ENCODE measurements at places on chromosomes 16 and 17. TPM values are rescaled to one million over a fixed set of nuclear protein-coding genes. Genes with fewer than 3 reads are reported as not detected.

DNA sequence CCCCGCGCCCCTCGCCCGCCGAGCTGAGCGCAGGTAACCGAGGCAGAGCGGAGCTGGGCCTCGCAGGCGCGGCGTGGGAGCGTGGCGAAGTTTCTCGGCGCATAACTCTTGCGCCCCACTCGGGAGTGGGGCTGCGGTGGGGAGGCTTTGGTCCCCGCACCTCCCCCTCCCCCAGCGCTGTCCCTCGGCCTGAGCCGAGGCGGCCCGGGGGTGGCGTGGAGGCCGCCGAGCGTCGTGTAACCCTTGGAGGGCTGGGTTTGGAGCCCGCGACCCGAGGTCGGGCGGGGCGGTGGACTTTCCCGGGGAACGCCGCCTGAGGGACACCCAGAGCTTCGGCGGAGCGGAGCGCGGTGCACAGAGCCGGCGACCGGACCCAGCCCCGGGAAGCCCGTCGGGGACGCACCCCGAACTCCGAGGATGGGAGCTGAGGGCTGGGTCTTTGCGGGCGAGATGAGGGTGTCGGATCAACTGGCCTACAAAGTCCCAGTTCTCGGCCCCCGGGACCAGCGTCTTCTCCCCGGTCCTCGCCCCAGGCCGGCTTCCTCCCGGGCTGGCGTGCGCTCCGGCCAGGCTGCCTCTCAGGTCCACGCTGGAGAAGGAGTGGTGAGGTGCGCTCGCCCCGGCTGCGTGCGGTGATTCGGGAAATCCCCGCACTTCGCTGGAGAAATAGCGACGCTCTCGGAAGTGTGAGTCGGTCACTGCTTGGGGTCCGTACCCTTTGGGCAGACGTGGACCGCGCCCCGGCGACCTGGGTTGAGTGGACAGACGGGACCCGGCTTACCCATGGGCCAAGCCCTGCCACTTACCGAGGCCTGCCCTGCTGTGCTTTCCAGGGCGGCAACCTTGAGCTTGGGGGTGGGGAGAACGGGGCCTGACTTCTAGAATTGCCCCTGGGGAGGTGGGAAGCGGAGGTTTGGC is 168.4 kb downstream of the RAB11FIP4 start:
- H3K27me3 ChIP-seq, result no peaks in the 10 kb centered on the region
- peak; percentile 62 for DNase-seq
- H3K4me3 ChIP-seq, result peak overlapping the region; percentile 97
- H3K27ac ChIP-seq, result peak overlapping the region; percentile 96

Gene CHD9NB
- total RNA-seq, result 2.3 TPM

DNA sequence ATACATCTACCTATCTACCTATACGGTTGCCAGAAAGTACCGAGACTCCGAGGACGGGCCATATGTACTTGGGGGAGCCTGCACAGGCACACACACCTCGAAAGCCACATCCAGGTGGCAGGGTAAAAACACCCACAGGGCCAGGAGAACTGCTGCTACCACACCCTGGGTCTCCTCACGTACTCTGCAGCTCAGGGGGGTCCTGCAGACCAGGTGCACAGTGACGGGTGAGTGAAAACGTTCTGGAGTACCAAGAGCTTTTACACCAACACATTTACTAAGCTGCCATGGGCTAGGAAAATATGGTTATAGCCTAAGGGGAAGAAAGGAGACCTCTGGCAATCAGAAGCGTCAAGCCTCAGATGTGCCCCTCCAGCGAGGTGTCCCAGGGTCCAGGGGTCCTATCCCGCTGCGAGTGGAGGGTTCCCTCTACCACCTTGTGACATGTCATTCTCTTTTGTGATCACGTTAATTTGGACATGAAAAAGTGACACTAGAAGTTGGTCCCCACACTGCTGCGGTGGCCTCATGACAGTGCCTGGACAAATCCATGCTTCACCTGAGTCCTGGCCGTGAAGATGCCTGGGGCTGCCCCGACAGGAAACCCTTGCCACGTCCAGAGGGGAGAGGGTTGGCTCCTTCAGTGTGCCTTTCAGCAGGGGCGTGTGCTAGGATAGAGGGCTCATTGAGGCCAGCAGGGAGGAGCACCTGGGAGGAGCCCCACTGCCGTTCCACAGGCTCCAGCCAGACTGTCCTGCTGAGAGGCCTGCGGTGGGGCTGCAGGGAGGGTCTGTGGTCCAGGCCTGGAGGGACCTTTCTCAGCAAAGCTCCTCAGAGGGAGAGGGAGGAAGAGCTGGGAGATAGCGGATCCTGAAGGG is 1.8 kb downstream of the CANT1 start:
- H3K27ac ChIP-seq, result no peak overlapping the region
- no peak overlapping the region for H3K4me3 ChIP-seq
- peaks cover 4% of the 10 kb centered on the region for H3K4me1 ChIP-seq
- H3K27me3 ChIP-seq, result no peaks in the 10 kb centered on the region
- no peaks in the 10 kb centered on the region for H3K36me3 ChIP-seq

Gene CDH3
- 0.81 TPM for total RNA-seq

DNA sequence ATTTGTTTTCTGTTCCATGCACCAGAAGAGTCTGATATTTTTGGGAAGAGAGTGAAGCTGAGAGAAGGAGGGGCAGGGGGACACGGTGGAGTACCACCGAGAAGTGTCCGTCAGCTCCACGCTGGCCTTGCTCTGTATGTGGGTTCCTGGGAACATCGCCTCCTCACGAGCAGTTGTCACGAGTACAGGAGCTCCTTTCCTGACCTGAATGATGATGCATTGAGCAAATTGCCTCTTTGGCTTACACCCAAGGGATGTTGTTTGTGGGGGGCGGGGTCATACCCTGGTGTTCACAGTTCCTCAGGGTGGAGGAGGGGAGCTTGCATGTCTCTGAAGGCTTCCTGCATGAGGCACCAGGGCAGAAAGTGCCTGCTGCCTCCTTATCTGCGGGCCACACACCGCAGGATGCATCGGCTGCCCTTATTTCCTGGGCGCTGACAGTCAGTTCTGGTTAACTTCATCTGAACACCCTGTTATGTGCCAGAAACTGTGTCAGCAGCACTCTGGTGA is 36.2 kb downstream of the RGS9 start:
- no peaks in the 10 kb centered on the region for H3K36me3 ChIP-seq
- no peak overlapping the region for H3K27ac ChIP-seq
- no peak for DNase-seq
- H3K27me3 ChIP-seq, result no peaks in the 10 kb centered on the region
- H3K4me1 ChIP-seq, result no peaks in the 10 kb centered on the region

GRCh38 chr16:66576296-66576695 is 3.0 kb upstream of the CMTM2 start:
- H3K27ac ChIP-seq, result no peak overlapping the region
- no peak for DNase-seq
- peaks cover 4% of the 10 kb centered on the region for H3K4me1 ChIP-seq
- no peak overlapping the region for H3K4me3 ChIP-seq

Gene TEX19
- total RNA-seq, result not detected

Gene COL1A1
- total RNA-seq, result 400 TPM

DNA sequence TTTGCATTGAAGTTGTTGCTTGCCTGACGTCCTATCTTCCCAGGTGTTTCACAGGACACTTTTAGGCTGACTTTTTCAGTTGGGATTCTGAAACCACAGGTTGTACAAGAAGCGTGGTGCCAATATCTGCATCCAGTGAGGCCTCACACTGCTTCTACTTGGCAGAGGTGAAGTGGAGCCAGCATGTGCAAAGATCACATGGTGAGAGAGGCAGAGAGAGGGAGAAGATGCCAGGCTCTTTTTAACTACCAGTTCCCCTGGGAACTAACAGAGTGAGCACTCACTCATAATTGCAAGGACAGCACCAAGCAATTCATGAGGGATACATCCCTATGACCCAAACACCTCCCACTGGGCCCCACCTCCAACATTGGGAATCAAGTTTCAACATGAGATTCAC is 5.8 kb upstream of the ABCA6 start:
- no peaks in the 10 kb centered on the region for H3K27me3 ChIP-seq
- no peak overlapping the region for H3K4me3 ChIP-seq
- no peaks in the 10 kb centered on the region for H3K36me3 ChIP-seq
- no peaks in the 10 kb centered on the region for H3K4me1 ChIP-seq
- DNase-seq, result no peak

Gene ZNF598
- total RNA-seq, result 31.0 TPM

DNA sequence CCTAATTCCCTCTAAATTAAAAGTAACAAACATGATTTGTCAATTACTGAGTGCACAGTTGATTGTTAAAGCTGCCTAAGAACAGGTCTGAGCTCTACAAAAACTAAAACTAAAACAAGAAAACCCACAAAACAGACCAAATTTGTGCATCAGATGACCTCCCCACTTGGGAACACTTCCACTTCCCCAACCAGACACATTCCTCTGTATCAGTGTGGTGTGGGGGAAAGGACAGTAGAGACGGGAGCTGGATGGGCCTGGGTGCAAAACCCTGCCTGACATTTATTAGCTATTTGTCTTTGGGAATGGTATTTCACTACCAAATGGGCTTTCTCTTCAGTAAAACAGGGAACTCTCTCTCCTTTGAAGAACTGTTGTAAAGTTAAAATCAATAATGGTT is 29.8 kb downstream of the STAT3 start:
- H3K27me3 ChIP-seq, result no peaks in the 10 kb centered on the region
- no peak overlapping the region for H3K4me3 ChIP-seq
- H3K27ac ChIP-seq, result no peak overlapping the region
- DNase-seq, result no peak

Gene SLC16A11
- total RNA-seq, result 1.3 TPM

DNA sequence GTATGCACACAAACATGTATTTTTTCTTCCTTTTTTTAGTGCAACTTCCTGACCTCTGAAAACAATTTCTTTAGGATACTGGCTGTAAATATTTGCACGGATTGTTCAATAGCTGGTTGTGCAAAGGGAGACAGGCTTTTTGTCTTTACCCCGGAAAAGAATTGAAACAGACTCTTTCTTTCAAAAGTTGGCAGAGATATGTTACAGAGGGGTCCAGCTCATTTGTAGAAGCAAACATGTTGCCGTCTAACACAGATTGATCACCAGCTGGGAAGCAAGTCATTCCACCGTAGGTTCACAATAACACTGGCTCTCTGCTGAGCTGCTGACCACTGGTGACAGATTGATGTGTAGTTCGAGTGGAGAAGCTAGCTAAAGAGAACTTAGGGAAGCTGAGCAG is 130.9 kb downstream of the STX8 start:
- no peak overlapping the region for H3K4me3 ChIP-seq
- no peaks in the 10 kb centered on the region for H3K4me1 ChIP-seq
- H3K27me3 ChIP-seq, result no peaks in the 10 kb centered on the region
- DNase-seq, result no peak
- H3K27ac ChIP-seq, result no peak overlapping the region

- H3K36me3 ChIP-seq, result peaks cover 2% of the 10 kb centered on the region
- no peak overlapping the region for H3K4me3 ChIP-seq
- DNase-seq, result no peak
Observed at GRCh38 chr16:53936529-53936928, 232.6 kb downstream of the FTO start.

Gene ZG16B
- not detected for total RNA-seq

- no peak overlapping the region for H3K27ac ChIP-seq
- H3K4me1 ChIP-seq, result no peaks in the 10 kb centered on the region
- H3K4me3 ChIP-seq, result no peak overlapping the region
- no peaks in the 10 kb centered on the region for H3K36me3 ChIP-seq
- H3K27me3 ChIP-seq, result no peaks in the 10 kb centered on the region
- DNase-seq, result peak; percentile 71
Observed at GRCh38 chr17:903691-904481, 75.7 kb downstream of the NXN start.

GRCh38 chr17:77923776-77924513 is 34.6 kb upstream of the TNRC6C start:
- no peak for DNase-seq
- no peaks in the 10 kb centered on the region for H3K4me1 ChIP-seq
- no peaks in the 10 kb centered on the region for H3K36me3 ChIP-seq
- no peaks in the 10 kb centered on the region for H3K27me3 ChIP-seq
- H3K27ac ChIP-seq, result no peak overlapping the region

Gene CYTH1
- 45.0 TPM for total RNA-seq

DNA sequence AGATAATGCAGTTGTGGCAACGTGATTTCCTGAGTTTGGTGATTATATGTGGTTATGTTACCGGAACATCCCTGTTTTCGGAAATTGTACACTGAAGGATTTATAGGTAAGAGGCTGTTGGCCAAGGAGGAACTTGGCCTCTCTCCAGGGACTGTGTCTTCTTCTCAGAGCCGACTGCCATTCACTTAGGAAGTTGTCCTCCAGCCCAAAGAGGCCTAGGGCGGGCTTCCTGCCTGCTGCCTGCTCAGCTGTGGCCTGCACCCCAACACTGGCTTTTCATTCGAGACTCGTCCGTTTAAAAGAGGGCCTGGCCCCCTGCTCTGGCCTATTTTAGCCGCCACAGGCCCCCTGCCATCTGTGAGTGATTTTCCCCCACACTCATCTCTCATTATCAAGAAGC is 64.3 kb downstream of the ZDHHC7 start:
- H3K4me3 ChIP-seq, result no peak overlapping the region
- no peaks in the 10 kb centered on the region for H3K4me1 ChIP-seq
- no peak overlapping the region for H3K27ac ChIP-seq
- no peaks in the 10 kb centered on the region for H3K27me3 ChIP-seq

DNA sequence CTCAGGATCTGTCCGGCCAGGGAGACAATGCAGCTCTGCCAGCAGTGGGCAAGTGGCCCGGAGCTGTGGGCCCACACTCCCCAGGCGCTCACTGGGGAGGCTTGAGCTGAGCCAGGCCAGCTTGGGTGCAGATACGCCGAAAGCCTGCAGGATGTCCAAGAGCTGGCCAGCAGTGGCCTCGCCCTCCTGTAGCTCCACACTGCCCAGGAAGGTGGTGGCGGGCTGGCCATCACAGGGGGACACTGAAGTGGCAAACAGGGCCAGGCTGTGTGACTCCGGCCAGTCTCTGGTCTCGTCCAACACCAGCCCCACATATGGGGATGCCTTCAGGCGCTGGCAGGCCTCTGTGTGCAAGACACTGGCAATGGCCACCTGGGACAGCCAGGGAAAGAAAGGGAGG is 9.6 kb downstream of the C17orf113 start:
- no peak overlapping the region for H3K4me3 ChIP-seq
- DNase-seq, result no peak
- H3K27me3 ChIP-seq, result no peaks in the 10 kb centered on the region
- H3K4me1 ChIP-seq, result no peaks in the 10 kb centered on the region
- no peak overlapping the region for H3K27ac ChIP-seq

Gene CLDN7
- 3.3 TPM for total RNA-seq

DNA sequence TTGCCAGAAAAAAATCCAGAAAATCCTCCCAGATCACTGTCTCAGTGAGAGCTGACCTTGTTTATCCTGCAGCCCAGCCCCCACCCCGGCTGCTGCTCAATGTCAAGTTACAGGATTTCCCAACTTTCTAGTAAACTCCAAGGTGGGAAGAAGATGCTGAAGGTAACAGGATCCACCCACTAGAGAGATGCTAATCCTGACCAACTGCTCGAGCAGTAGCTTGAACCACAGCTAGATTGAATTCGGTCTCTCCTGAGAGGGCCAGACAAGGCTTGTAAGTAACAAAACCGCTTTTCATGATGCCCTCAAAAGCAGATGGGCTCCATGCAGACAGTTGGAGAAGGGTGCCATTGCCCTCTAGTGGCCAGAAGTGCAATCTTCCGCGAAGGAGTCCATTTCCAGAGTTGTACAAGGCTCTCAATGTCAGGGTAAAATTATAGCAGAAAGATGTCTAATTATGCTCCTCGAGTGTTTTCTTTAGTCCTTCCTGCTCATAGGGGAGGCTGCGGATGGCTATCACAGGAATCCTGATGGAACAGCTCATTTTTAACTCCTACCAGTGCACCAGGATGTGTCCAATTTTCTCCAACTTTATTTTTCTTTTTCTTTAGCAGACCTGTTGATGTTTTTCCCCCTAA is 3.9 kb downstream of the CDH11 start:
- no peak overlapping the region for H3K27ac ChIP-seq
- H3K27me3 ChIP-seq, result no peaks in the 10 kb centered on the region
- H3K4me1 ChIP-seq, result peaks cover 5% of the 10 kb centered on the region
- no peaks in the 10 kb centered on the region for H3K36me3 ChIP-seq

Measured in aorta (tissue), 5 donors.